ENCODE measurements at places on chromosomes 16 and 17. TPM values are rescaled to one million over a fixed set of nuclear protein-coding genes. Genes with fewer than 3 reads are reported as not detected.
A peak's percentile ranks its signal among the peaks of the same experiment; 100 is the strongest.

DNA sequence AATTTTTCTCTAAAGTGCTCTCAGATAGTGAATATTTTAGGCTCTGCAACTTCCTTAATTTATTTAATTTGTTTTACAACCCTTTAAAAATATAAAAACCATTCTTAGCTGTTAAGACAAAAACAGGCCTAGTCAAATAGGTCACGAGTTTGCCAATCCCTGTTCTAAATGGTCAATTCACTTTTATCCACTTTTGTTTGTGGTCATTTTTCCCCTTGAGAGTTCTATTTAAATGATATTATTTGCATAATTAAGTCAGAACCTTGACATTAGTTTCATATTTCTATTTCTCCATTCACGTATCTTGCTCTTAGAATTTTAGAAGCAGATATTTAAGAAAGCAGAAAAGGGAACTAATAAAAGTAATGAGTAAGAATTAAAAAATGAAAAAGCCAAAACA lies 4.0 kb downstream of the AMFR start:
- no peak for DNase-seq

DNA sequence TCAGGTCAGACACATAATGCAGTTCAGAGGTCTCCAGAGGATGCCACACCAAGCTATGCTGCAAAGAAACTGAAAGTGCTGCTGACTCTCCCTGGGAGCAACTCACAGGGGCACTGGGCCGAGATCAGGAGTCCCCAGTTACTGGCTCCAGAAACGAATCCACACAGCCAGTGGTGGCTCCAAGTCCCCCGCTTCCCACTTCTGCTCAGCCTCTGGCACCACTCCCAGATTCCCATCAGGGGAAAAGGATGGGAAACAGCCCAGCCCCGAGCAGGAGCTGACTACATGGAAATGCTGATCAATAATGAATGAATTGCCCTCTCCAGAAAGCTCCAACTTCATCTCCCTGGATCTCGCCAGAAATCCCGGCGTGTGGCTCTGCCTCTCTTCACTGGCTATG lies 62.3 kb upstream of the CDH5 start:
- no peak for DNase-seq

GRCh38 chr16:69865701-69866100 lies 85.4 kb upstream of the CLEC18A start:
- peak; percentile 37 for DNase-seq

Gene ADAP2
- polyA plus RNA-seq, result 0.80 TPM

Gene LGALS9B
- polyA plus RNA-seq, result not detected

Gene CASKIN1
- polyA plus RNA-seq, result 1.0 TPM

Gene TMC5
- polyA plus RNA-seq, result 4.8 TPM

Data from GM23338 (cell line).